Stimulated activated CD4-positive, alpha-beta T cell treated with anti-CD3 and anti-CD28 coated beads, TNF-alpha, amount 100 ng/mL, for 24 hours (primary cell): ENCODE measurements at places on chromosomes 2 and 18.

GRCh38 chr2:173134703-173135102 is 59.1 kb downstream of the MAP3K20 start:
- no peak for DNase-seq

DNA sequence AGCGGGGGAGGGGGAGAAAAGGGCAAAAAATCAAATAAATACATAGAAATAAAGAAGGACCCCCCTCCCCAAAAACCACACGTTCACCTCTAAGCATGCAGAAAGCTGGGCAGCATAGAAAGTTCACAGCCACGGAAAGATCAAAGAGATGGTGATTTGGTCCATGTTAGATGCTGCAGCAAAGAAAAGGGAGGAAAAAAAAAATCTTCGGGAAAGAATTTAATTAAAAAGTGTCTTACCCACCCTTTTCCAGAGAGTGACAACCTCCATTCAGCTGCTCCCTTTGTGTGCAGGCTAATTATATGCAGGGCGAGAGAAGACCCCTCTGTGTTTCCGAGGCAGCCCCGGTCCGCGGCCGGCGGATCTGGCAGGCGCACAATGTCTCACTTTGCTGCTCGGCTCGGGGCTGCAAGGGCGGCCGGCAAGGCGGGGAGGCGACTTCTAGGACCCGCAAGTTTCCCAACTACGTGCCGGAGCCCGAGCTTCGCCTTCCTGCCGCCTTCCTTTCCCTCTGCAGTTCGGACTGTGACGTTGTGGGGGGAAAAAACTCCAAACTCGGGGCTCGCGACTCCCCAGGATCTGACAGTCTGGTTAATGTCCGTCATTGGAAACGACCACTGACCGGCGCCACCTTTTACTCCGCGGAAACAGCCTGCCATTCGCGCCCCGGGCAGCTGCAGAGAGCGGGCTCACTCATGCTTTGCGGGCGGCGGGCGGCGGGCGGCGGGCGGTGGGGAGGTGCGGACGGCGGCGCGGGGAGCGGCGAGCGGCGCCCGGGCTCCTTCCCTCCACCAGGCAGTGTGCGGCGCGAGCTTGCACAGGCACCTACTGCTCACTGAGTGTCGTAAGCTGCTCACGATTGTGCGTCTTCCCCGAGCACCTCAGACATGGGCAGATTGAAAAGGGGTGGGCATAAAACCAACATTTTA is at the start of gene LRRTM1:
Gene LRRTM1, minus strand, starts transcription at position 844 of the 929 bp plus-strand sequence. CDS start 933 bp downstream, outside the sequence.
- DNase-seq: no peak

DNA sequence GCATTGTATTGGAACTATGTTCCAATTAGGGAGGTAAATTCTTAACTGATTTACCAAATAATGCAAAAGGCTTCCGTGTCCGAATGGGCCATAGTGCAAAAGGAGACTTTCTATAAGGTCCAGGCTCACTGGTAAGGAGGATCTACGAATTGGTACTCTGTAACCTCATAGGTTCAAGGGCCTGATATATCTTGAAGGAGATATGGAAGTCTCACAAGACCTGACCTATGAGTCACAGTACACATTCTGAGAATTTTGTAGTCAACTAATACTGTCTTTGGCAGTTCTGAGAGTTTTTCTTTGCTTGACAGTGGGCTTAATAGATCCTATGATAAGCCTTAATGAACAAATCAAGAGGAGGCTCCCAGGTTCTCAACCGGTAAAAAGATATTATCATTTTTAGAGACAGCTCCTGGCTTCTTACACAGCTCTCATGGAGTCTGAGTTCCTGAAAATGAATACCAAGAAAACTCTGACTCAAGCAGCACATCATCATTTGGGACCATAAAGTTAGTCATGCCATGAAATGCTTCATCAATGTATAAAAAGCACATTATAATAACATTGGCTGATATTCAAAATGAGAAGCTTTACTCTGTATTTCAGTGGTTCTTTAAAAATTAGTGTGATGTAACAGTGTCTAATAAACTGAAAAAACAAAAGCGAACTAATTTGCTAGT is 1275.2 kb upstream of the CRIM1 start:
- DNase-seq: no peak

DNA sequence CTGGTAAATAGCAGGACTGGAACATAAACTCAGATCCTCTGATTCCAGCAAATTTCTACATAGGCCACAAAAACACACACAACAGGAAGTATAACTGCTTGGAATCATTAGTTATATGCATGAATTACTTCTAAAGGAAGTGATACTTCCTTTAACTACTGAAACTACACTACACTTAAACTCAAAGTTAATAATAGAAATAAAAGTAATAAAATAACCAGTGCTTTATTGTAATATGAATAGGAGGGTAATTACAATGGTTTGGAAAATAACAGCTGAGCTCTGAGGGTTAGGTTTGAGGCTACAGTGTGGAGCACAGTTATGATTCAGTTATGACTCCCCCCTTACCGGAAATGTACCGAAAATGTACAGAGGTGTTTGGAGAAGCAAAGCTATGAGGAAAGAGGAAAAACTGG is 18.5 kb upstream of the POLI start:
- DNase-seq: no peak

DNA sequence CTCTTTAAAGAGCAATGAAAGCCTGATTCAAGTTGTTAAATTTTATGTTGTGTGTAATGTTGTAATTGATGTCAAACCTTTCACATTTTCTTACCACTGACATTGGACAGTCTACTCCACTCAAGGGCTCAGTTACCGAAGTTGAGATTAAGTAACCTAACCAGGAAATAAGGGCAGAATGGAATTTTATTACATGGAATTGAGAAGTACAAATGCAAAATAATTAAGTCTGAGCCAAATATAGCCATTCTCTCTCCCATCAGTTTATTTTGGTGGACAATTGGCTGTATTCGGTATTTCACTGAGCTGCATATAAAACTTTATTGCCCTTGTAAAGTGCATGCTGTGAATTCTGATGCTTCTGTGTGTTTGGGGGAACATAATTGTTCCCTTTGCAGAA is 231.5 kb downstream of the TTC32 start:
- DNase-seq: no peak

GRCh38 chr18:3720818-3721545 is 271.0 kb downstream of the TGIF1 start:
- DNase-seq: no peak

- peak; percentile 44 for DNase-seq
Observed at GRCh38 chr2:230713331-230714135, 891 bp downstream of the CAB39 start.

- DNase-seq: no peak
Observed at GRCh38 chr2:68871159-68871764, at the start of gene BMP10. BMP10 (minus strand) TSS chr2:68871397; CDS start chr2:68871358, 39 bp downstream.

- DNase-seq: no peak
Observed at GRCh38 chr2:72914206-72914559, 3.1 kb upstream of the EMX1 start.
